Muscle of leg (tissue), 16 donors: ENCODE measurements at places on chromosomes 2 and 18. TPM values are rescaled to one million over a fixed set of nuclear protein-coding genes. Genes with fewer than 3 reads are reported as not detected.

C2orf78 gene
- total RNA-seq, result not detected

GRCh38 chr2:214839464-214839863 lies 30.0 kb upstream of the BARD1 start:
- H3K27ac ChIP-seq, result no peak overlapping the region
- H3K4me1 ChIP-seq, result no peaks in the 10 kb centered on the region
- H3K36me3 ChIP-seq, result no peaks in the 10 kb centered on the region
- no peaks in the 10 kb centered on the region for H3K27me3 ChIP-seq
- H3K4me3 ChIP-seq, result no peak overlapping the region

B3GNT7 gene
- 0.62 TPM for total RNA-seq

DNA sequence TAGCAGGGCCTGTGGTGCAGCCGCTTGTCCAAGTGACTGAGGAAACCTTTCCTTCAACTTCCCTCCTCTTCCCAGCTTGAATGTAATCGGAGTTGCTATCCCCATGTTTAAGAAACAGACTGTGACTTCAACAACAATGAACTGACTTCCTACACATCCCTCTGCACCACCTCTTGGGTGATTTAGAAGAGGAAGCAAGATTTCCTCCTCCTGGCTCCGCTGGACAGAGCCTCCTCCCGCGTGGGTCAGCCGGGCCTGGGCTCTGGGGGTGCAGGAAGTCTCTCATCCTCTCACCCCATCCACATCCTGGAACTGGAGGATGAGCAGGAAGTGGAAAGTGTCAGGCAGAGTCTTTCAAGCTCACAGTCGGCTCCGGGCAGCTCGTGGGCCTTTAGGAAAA lies 84.3 kb downstream of the GATA6 start:
- no peaks in the 10 kb centered on the region for H3K36me3 ChIP-seq
- peak overlapping the region; percentile 33 for H3K27ac ChIP-seq
- peaks cover 6% of the 10 kb centered on the region for H3K27me3 ChIP-seq
- DNase-seq, result peak; percentile 27
- H3K4me1 ChIP-seq, result no peaks in the 10 kb centered on the region

KCNG2 gene
- 0.44 TPM for total RNA-seq

GRCh38 chr2:128425731-128426620 lies 107.3 kb upstream of the HS6ST1 start:
- no peak overlapping the region for H3K27ac ChIP-seq
- H3K27me3 ChIP-seq, result no peaks in the 10 kb centered on the region
- no peaks in the 10 kb centered on the region for H3K4me1 ChIP-seq

GRCh38 chr2:99217929-99218501 lies 37.0 kb downstream of the MRPL30 start:
- H3K27ac ChIP-seq, result no peak overlapping the region
- no peaks in the 10 kb centered on the region for H3K36me3 ChIP-seq
- no peak for DNase-seq

CHST9 gene
- 0.27 TPM for total RNA-seq

DNA sequence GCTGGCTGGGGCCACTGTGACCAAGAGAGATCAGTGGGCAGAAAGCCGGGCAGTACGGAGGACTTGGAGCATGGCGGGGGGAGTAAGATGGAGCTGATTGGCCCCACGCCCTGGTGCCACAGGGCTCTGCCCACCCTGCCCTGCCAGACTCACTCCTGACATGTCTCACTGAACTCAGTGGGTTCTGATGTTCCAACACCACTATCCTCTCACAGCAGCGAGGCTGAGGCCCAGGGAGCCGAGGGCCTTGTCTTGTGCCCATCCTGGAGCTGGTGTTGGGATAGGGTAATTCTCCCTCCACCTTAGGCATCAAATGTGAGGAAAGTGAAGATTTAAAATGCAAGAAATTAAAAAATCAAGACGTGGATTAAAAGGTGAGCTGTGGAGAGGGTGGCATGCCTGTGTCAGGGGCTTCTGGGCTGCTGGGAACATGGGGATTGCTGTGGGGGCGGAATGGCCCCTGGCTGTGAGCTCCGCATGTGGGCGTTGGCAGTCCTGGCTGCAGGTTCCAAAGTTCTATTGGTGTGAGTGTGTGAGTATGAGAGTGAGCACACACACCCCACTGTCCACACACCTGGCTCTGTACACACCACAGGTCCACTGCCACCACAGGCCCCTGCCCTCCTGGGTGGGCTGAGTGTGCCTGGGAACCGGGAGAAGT lies 283.5 kb upstream of the HS6ST1 start:
- DNase-seq, result no peak
- H3K4me1 ChIP-seq, result peaks cover 20% of the 10 kb centered on the region
- H3K27ac ChIP-seq, result no peak overlapping the region
- no peaks in the 10 kb centered on the region for H3K27me3 ChIP-seq
- H3K36me3 ChIP-seq, result no peaks in the 10 kb centered on the region

DNA sequence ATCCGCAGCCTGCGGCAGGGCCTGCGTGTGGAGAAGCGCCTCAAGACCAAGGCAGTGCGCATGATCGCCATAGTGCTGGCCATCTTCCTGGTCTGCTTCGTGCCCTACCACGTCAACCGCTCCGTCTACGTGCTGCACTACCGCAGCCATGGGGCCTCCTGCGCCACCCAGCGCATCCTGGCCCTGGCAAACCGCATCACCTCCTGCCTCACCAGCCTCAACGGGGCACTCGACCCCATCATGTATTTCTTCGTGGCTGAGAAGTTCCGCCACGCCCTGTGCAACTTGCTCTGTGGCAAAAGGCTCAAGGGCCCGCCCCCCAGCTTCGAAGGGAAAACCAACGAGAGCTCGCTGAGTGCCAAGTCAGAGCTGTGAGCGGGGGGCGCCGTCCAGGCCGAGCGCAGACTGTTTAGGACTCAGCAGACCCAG lies 5.4 kb downstream of the GPR17 start:
- peak overlapping the region; percentile 67 for H3K27ac ChIP-seq
- DNase-seq, result no peak
- H3K4me1 ChIP-seq, result peaks cover 47% of the 10 kb centered on the region
- no peak overlapping the region for H3K4me3 ChIP-seq

- H3K4me3 ChIP-seq, result no peak overlapping the region
- no peaks in the 10 kb centered on the region for H3K36me3 ChIP-seq
- peaks cover 86% of the 10 kb centered on the region for H3K27me3 ChIP-seq
Observed at GRCh38 chr2:72915907-72916742, 1.2 kb upstream of the EMX1 start.

DNA sequence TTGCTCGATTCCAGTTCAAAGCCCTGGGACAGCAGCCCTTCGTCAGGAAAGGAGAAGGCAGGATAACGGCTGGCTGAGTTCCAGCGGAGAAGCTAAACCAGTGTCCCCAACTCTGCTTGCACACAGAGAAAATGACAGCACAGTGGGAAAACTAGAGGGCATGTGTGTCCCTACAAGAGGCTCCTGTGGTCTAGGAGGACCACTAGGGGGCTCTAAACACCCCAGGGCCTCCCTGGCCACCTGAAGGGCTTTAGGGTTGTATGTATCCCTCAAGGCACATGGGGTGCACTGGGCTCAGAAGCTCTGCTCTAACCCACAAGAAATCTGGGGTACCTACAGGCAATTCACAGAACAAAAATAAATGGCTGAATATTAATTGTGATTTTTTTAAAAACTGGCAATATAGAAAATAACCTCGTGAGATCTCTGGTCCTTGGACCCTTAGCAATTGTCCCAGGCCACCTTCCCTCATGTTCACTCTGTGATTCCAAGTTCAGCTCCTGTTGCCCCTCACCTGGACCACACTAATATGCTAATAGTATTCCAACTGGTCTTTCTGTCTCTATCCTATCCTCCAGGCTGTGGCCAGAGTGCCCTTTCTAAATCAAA lies 17.5 kb downstream of the STAT1 start:
- H3K27ac ChIP-seq, result no peak overlapping the region
- no peak overlapping the region for H3K4me3 ChIP-seq
- DNase-seq, result no peak
- no peaks in the 10 kb centered on the region for H3K4me1 ChIP-seq
- H3K27me3 ChIP-seq, result no peaks in the 10 kb centered on the region

DNA sequence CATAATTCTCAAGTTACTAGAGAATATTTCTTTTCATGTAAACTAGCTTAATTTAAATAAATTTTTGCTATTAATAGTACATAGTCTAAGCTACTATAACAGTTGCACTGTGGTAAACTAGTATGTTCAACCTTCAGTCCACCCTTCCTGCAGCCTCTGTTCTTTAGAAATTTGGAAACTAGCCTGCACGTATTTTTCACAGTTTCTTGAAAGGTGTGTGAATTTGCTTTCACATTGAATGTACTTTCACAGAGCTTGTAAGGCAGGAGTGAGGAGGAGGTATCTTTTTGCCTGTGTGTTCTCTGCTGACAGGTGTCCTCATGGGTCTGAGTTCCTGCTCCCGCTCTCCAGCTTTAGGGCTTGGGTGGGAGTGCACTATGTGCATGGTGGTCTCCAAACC lies 117.5 kb downstream of the ATP9B start:
- H3K4me1 ChIP-seq, result no peaks in the 10 kb centered on the region
- peaks cover 3% of the 10 kb centered on the region for H3K36me3 ChIP-seq
- DNase-seq, result no peak
- no peaks in the 10 kb centered on the region for H3K27me3 ChIP-seq
- no peak overlapping the region for H3K27ac ChIP-seq

ALPG gene
- not detected for total RNA-seq
